Suppressor macrophage (primary cell): ENCODE measurements at places on chromosomes 7 and 10.

GRCh38 chr7:44072364-44073231, 7.2 kb upstream of the PGAM2 start:
- peak; percentile 70 for DNase-seq

GRCh38 chr7:3879355-3880075, 578.5 kb downstream of the SDK1 start:
- no peak for DNase-seq

DNA sequence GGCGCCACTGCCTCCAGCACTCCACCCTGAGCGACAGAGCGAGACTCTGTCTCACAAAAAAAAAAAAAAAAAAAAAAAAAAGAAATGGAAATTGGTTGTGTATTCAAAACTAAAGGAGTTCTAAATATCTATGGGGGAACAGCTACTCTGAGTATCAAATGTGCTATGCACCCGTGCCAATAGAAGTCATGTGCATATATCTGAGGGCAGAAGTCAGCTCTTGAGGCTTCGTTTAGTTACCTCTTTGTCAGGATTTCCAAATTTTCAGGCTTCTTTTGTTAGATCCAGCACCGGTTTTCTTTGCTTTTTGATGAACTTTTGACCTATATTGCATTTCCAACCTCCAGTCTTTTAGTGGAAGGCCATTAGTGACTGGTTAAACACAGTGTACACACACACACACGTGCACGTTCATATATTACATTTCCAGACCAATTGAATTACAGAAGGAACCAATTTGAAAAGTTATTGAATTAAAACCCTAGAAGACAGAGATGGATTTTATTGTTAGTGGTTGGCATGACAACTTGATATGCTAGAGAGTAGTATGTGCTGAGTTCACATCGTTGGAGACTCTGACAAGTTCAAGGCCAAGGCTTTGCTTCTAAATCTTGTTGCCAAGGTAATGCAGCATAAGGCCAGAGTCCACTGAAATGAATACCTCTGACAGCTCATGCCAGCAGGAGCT, 33.1 kb upstream of the ADD3 start:
- no peak for DNase-seq

DNA sequence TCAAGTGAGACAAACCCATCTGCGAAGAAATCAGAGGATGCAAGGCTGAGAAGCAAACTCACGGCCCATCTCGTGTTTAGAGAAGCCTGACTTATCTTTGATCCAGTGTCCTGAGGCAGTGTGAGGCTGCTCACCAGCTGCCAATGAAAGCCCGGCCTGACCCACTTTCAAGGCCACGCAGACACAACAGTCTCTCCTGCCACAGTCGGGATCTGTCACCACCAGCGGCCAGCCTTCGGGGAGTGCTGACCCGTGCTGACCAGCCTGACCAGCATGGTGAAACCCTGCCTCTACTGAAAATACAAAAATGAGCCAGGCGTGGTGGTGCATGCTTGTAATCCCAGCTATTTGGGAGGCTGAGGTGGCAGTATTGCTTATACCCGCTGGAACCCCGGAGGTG, 7.4 kb upstream of the DNAJB6 start:
- DNase-seq = no peak

DNA sequence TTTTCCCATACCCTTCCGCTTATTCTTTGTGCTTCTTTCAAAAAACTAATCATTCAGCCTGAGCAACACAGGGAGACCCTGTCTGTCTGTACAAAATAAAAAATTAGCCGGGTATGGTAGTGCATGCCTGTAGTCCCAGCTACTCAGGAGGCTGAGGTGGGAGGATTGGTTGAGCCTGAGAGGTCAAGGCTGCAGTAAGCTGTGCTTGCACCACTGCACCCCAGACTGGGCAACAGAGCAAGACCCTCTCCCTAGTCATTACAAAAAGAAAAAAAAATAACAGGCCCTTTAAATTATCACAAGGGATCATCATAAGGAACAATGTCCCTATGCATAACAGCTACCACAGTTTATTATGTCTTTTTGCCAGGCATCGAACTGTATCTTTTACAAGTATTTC, 119.6 kb downstream of the TRIM24 start:
- DNase-seq = no peak
